ENCODE measurements at places on chromosomes 2 and 18. TPM values are rescaled to one million over a fixed set of nuclear protein-coding genes. Genes with fewer than 3 reads are reported as not detected.

The TRIM43 gene
- total RNA-seq: not detected

The LOXHD1 gene
- total RNA-seq: not detected

The CELF4 gene
- total RNA-seq: not detected

GRCh38 chr2:21039979-21040467, 3.9 kb downstream of the APOB start:
- no peak for DNase-seq

- no peak for DNase-seq
Measured at GRCh38 chr2:113716291-113716690, 40.2 kb downstream of the SLC35F5 start.

DNA sequence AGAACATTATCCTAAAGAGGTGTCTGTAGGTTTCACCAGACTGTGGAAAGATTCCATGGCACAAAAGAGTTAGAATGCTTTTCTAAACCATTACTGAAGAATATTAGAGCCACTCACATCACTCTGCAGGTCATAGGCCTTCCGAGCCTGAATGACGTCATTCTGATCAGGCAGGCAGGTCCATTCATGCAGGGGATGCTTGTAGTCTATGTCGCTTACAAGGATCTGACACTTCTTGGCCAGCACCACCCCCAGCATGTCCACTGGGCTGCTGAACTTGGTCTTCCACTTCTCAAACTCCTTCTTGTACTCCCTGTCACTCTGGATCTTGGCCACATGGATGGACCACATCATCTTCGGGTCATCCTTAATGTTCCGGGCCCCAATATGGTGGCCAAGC, 120.1 kb downstream of the NEB start:
- DNase-seq: no peak

GRCh38 chr18:22913861-22914260, 19.3 kb upstream of the RBBP8 start:
- no peak for DNase-seq

The DLGAP1 gene
- 0.27 TPM for total RNA-seq

DNA sequence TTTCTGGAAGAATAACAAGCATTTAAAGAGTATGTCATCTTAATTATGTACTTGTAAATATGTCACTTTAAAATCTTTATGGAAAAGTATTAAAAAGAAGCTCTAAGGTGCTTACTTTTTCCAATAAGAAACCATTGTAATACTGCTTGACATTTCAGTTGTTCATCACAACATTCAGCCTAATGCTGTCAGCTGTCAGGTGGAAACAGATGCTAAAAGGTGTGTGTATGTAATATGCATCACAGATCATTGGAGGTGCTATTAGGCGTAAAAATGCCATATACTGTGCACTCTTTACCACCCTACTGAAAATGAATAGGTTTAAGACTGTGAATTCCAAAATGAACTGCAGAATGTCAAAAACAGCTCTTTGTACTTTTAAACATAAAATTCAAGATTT, 40.3 kb downstream of the METTL8 start:
- no peak for DNase-seq

- no peak for DNase-seq
Measured at GRCh38 chr18:59150236-59150635, 10.6 kb downstream of the SEC11C start.

DNA sequence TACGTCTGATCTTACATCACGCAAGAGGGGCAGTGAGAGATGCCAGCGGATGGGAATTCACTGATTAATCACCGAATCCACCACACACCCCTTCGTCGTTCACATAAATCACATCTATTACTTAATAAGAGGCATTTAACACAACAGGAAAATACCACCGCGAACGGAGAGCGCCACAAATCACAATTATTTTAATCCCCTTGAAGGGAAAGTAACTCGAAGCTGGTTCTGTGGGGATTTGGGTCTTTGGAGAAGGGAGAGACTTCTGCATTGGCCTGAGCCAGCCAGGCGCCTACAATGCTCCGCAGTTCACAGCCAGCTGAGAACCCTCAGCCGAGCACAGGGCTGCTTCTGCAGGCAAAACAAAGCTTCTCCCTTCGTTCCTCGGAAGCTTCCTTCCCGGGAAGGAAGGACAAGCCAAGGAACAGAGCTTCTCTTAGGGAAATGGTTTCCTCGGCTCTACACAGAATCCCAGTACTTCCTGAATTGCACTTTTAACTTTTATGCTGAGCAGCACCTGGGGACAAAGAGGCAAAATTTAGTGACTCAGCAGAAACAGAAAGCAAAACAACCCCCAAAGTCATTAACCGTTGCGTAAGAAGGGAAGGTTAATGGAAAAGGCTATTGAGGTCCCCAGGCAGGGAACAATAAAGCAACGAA, at the start of gene LRP1B:
LRP1B (minus strand) TSS at position 7 of the 660 bp plus-strand sequence. CDS start 287 bp downstream, outside the sequence.
- DNase-seq: peak; percentile 17

The ERFE gene
- 6.8 TPM for total RNA-seq

GRCh38 chr2:65232636-65233035, 5.0 kb downstream of the ACTR2 start:
- peak; percentile 17 for DNase-seq

GRCh38 chr18:62420151-62420512, 95.0 kb downstream of the TNFRSF11A start:
- DNase-seq: peak; percentile 22

The SMYD1 gene
- total RNA-seq: not detected

- no peak for DNase-seq
Measured at GRCh38 chr2:101987832-101988231, 3.9 kb upstream of the IL1R2 start.

DNA sequence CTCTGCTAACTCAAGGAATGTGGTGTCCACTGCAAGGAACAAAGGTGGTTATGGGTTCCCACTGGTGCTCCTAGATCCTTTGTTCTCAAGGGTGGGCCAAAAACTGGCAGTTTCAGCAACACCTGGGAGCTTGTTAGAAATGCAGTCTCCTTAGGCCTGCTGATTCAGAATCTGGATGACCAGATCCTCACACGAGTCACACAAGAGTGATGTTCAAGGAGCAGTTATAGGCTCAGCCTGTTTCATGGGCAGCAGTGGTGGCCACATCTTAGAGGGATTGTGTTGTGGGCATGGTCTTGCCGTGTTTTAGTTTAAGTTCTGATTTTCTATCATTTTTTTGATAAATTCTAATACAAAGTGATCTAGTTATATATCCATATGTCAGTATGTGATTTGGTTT, 28.7 kb upstream of the MGAT5 start:
- no peak for DNase-seq

GRCh38 chr2:74364533-74365505, 15.3 kb downstream of the DCTN1 start:
- no peak for DNase-seq

GRCh38 chr2:160338901-160339685, 139.0 kb upstream of the ITGB6 start:
- DNase-seq: no peak

DNA sequence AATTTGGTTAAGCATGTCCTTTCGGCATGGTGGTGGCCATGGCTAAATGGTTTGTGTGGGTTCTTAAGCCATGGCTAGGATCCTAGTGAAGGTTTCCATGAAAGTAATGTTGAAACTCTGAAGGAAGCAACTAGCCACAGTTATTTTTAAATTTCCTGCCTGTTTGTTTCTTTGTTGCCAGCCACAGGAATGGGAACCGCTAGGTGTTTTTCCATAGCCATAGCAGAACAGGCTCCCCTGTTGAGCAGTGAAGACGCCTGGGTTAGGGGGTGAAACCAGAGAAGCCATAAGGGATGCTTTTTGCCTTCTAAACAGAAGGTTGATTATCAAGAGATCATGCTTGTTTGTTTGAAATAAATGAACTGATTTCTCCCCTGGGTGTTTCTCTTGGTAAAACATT, 60.1 kb upstream of the CHMP1B start:
- DNase-seq: no peak

DNA sequence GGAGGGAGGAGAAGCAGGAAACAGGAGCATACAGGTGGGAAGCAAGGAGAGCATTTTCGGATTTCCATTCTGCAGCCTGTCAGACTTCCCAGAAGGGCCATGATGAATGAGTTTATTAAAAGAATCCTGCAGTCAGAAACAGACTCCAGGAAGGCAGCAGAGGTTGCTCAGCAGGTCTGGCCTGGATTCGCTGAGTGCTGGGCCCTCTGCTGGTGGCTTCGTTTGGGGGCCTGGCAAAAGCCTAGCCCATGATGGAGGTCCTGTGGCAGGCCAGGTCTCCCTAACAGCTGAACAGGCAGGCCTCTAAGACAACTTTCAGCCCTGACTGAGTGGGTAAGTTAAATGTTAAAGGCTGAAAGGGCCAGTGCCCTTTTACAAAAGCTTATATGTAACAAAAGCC, 108.2 kb upstream of the CAPN13 start:
- DNase-seq: peak; percentile 48

DNA sequence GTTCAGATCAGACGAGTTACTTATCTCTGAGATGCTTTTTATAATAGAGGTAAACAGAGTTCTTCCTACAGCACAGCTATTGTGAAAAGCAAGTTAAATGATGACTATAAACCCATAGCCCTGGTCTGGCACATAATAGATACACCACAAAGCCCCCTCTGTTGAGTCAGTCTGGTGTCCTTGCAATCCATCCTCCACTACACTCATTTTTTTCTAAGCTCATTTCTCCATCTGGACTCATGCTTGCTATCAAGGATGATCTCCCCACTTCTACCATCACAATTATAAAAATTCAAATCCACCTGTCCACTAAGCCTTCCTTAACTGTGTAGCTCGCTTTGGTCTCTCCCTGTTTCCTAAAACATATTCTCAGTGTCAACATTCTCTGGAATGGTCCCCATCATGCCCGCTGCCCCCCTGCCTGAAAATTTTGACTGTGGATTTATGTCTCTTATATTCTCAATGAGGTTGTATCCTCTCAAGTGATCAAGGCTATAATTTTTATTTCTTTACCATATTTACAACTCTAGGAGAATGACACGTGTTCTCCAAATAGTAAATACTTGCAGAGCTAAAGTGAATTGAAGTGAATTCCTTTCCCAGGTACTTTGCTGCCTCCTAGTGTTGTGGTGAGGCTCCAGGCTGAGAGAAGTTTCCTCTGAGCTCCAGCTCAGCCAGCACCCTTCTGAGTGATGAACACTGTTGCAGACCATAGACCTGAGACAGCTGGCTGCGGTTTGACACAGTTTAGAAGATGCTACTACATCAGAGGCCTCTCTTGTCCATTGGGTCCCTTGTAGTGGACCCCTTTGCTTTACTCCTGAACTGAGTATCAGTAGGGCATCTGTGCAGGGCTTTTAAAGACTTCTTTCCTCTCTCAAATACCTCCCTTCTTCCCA, 108.7 kb downstream of the DPP10 start:
- DNase-seq: no peak

GRCh38 chr2:100903534-100904258, 83.8 kb downstream of the NPAS2 start:
- DNase-seq: peak; percentile 69

The GCG gene
- total RNA-seq: not detected

DNA sequence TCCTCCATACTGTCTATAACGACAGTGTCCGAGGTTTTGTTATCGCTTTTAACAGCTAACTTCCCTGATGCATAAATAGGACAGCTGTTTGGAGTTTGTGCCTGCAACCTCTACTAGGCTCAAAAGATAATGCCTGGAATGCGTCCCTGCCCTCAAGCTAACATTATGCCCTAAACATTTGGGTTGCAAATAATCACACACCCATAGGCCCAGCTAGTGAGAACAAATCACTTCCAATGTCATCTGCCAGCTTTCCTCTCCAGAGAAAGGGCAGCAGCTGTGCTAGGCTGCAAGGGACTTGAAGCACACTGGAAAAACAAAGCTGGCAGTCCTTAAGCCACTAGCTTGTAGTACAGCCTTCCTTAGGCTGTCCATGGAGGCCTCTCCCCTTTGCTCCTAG, 201.8 kb upstream of the LYPD1 start:
- DNase-seq: no peak

The FSIP2 gene
- total RNA-seq: not detected

The CHRNG gene
- total RNA-seq: not detected

The TIMM21 gene
- total RNA-seq: 40.9 TPM

The SCTR gene
- total RNA-seq: not detected

DNA sequence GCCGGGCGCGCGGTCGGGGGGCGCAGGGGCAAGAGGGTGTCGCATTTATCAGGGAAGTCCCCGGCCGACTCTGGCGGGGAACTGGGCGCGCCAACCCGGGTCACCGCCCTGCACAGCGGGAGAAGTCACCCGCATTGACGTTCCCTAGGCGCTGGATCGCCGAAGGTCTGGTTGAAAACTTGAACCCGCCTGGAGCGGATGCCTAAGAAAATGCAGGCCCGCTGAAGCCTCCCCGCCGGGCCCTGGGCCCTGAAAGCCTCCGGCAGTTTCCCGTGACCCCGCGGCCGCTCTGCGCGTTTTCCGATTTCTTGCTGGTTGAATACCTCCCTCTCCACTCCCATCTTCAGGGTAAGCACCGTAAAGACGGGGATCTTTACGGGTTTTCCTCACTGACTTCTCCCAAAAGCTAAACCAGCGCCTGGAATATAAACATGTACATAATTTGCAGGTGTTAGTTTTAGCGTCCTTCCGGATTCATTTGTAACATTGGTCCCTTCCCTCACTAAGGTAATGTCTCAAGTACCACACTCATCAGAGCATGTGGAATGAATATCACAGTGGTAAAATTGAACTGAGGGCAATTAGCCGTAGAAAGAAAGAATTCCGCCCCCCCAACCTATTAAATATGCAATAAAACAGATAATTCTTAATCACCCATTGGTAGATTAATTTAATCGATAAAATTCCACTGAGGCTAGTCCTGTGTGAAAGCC, 675 bp upstream of the SPIRE1 start:
- DNase-seq: no peak

- DNase-seq: no peak
Measured at GRCh38 chr2:236875906-236876505, 209.7 kb upstream of the COPS8 start.

- DNase-seq: no peak
Measured at GRCh38 chr2:19776941-19777514, 124.8 kb downstream of the TTC32 start.

DNA sequence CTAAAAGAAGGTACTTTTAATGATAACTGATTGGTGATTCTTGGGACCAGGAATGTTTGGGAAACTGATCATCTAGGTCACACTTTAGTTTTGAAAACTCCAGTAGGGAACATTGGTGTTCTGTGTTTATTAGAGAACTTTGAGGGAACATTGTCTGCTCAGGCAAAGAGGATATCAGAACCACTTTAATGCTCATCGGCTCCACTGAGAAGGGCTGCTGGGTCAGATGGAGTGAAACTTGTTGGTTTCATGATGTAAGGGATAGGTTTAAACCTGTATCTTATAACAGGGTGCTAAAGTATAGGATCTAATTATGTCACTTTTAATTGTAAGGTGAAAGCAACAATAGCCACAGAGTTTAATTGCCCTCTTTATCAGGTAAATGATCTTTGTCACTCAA, 14.2 kb upstream of the POLI start:
- DNase-seq: no peak

DNA sequence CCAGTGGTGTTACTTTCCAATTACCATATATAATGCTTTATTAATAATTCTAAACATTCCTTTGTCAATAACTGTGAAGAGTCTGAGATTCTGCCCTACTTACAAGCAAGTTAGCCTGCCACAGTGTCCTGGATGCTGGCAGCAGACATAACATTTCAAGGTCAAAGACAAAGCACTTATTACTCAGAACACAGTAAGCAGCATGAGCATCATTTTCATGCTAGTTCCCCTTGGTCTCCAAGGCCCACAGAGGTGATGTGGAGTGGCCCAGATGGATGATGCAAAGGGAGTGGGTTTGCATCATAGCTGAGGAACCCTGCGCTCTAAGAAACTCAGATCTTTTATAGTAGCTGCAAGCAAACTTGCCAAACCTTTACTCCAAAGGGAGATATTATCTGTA, 349.7 kb downstream of the ZEB2 start:
- DNase-seq: no peak

All from Daoy (cell line).